Frontal cortex (tissue), 4 donors: ENCODE measurements at places on chromosomes 16 and 17. TPM values are rescaled to one million over a fixed set of nuclear protein-coding genes. Genes with fewer than 3 reads are reported as not detected.
A peak's percentile ranks its signal among the peaks of the same experiment; 100 is the strongest.

Gene RAB37
- 0.82 TPM for total RNA-seq

GRCh38 chr17:48100160-48100559, 1.1 kb downstream of the CBX1 start:
- DNase-seq, result no peak

DNA sequence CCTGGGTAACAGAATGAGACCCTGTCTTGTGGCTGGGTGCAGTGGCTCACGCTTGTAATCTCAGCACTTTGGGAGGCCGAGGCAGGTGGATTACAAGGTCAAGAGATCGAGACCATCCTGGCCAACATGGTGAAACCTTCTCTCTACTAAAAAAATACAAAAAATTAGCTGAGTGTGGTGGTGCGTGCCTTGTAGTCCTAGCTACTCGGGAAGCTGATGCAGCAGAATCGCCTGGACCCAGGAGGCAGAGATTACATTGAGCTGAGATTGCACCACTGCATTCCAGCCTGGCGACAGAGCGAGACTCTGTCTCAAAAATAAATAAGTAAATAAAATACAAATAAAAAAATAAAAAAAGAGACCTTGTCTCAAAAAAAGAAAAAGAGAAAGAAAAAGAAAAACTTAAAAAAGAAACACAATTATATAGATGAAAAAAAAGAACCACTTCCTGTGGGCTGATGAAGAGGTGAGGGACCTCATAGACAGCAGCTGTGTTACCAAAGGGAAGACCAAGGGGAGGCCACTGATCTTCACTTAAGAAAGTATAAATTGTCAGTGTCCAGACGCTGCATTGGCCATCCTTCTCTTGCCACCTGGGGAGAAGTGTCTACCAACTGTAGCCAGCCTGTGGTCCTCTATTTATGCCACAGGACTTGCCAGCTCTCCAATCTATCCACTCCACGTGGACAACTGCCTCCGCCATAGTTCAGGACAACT, 24.4 kb upstream of the SMG1 start:
- DNase-seq, result no peak

Gene PRSS33
- total RNA-seq, result not detected

Gene RBFOX1
- total RNA-seq, result 79.5 TPM

GRCh38 chr17:16211590-16211989, 3.7 kb downstream of the NCOR1 start:
- no peak for DNase-seq

Gene SLC5A11
- total RNA-seq, result not detected

DNA sequence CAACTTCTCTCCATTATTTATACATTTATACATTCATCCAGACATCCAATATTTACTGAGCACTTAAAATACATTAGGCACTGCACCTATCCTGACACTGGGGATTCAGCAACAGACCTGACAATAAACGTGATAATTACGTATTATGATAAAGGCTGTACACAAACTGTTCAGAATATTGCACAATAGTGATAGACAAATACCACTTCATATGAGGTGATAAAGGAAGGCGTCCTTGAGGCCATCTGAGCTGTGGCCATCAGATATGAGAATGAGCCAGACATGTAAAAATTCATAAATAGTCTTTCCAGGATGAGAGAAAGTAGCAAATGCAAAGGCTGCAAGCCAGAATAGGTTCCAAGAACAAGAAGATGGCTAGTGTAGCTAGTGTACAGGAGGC, 8.6 kb downstream of the USP32 start:
- no peak for DNase-seq

Gene PARD6A
- total RNA-seq, result 9.4 TPM

DNA sequence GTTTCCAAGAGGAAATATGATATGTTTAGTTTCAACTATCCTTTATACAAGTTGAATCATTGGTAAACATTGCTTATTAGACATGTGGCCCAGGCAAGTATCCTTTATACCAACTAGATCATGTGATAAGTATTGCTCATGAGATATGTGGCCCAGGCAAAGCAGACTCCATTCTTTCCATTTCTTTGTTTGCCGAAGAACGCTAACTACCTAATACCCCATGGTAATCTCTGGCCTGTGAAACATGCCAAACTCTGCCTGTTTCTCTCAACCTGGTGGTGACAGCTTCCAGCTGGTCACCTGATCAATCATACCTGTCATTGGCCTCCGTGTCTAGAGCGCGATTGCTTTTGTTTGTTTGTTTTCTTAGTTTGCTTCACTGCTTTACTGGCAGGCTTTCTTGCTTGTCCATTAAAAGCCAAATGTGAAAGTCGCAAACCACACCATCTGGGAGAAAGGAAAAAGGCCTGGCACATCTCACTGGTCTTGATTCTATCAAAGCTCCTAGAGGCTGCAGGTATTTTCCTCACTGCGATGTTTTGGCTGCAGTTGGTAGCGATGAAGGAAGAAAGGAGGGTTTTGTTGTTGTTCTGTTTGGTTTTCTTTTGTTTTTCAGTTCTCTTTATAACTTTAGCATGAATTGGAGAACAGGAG, 686.2 kb downstream of the KCNJ2 start:
- no peak for DNase-seq

GRCh38 chr16:70523743-70524398, at the start of gene SF3B3:
SF3B3 (plus strand) TSS chr16:70523816; CDS start chr16:70526657, 2,841 bp downstream.
- DNase-seq, result peak; percentile 60

DNA sequence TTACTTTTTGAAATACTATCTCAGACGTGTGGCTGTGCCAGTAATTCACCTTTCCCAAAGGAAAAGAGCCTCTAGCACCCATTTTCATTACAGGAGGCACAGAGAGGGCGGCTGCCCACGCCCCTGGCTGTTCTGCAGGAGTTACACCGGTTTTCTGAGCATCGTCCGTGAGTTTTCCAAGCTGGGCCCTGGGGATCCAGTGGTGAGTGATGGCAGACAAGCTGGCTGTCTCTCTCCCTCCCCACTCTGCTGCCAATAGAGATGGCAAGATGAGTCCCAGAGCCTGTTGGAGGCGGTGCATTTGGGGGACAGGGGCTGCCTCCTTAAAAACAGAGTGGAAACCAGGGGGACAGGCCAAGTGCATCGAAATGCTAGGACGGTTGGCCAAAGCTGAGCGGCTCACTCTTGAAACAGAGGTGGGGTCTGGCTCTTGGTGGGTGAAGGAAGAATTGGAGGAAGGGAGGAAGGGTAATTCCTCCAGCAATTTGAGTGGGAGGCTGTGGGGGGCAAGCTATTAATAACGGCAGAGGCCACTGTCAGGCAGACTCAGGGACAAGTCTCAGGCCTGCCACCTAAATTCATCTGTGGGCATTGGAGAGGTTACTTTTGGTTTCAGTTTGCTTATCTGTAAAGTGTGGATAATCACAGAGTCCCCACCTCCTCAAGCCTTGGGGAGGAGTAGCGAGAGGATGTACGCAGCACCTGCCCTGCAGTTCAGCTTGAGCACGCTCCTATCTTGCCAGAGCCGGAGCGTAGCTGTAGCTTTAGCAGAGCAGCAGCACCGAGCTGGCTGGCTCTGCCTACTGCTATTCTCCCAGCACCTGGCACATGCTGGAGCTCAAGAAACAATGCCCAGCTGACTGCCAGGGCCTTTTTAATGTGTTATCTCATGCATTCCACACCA, 7.5 kb upstream of the NOS2 start:
- no peak for DNase-seq

DNA sequence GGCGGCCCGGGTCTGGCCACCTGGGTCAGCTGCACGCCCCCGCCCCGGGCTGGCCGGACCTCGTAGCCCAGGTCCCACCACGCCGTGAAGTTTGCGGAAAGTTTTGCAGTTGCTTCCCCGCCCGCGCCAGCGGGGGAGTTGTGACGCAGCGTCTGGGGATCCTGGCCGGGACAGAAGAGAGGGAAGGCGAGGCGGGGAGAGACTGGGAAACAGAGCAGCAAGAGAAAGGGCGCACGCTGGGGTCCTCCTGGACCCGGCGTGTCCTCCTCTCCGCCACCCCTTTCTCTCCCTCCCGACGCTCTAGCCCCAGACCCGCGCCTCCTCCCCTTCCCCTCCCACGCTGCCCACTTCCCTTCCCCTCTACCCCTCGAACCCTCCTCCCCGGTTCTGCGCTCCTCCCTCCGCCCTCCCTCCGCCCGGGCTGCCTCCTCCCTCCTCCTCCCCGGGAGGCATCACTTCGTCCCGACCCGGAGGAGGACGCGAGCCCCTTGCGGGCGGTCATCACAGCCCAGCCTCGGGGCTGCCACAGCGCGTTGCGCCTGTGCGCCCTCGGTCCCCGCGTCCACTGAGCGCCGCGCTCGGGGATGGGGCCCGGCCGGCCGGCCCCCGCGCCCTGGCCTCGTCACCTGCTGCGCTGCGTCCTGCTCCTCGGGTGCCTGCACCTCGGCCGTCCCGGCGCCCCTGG, at the start of gene MRC2:
TSS of gene MRC2 (plus strand) at position 452 of the 685 bp plus-strand sequence. CDS start at position 585, 133 bp downstream.
- DNase-seq, result peak; percentile 54

GRCh38 chr17:80594431-80595269, 50.0 kb downstream of the RPTOR start:
- DNase-seq, result no peak

GRCh38 chr17:5182597-5183409, 8.9 kb downstream of the ZNF594 start:
- no peak for DNase-seq

DNA sequence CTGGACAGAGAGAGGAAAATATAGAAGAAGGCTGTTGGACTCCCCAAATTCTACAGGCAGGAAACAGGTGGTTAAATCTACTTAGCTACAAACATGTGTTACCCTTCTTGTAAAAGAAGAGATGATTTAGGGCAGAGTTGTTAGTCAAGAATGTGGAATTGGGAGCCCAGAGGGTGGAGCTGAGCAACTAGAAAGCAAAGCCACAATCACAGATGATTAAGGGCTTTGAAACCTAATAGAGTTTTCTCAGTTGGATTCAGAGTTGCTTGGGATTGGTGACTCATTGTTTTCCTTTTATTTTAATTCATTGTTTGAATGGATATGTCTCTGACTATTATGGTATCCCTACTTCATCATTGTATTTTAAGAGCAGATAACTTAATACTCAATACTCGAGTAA, 6.2 kb downstream of the ACSM5 start:
- DNase-seq, result no peak

GRCh38 chr17:8455665-8456209, 20.1 kb downstream of the NDEL1 start:
- DNase-seq, result no peak

DNA sequence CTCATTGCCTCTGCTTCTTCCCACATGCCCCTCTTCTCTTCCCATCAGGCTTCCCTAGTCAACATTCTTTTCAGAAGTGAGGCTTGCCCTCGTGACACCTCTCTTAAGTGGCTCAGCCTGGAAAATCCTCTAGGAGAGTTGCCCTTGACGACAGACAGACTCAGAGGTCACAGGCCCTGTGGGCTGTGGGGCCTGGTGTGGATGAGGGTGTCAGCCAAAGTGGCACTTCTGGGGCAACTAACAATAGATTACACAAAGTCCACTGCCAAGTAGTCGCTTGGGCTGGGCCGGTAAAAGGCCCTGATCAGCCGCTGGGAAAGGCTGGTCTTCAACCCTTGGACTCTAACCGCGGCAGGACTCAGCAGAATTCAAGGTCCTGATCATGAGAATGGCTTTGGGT, 33.7 kb upstream of the METTL16 start:
- no peak for DNase-seq

DNA sequence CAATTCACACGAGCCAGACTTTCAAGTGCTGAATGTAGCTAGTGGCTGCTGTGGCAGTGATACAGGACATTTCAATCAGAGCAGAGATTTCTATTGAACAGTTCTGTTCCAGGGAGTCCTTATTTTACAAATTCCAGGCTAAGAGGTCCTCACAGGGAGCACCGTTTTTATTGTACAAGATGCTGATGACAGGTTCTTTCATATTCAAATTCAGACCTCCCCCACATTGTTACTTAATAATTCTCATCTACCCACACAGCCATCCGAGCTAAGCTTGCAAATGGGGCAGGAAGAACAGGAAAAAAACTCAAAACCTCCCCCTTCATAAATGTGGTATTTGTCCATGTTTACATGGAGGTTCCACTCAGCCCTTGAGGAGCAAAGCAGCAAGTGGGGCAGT, 9.8 kb downstream of the GABARAPL2 start:
- DNase-seq, result no peak

DNA sequence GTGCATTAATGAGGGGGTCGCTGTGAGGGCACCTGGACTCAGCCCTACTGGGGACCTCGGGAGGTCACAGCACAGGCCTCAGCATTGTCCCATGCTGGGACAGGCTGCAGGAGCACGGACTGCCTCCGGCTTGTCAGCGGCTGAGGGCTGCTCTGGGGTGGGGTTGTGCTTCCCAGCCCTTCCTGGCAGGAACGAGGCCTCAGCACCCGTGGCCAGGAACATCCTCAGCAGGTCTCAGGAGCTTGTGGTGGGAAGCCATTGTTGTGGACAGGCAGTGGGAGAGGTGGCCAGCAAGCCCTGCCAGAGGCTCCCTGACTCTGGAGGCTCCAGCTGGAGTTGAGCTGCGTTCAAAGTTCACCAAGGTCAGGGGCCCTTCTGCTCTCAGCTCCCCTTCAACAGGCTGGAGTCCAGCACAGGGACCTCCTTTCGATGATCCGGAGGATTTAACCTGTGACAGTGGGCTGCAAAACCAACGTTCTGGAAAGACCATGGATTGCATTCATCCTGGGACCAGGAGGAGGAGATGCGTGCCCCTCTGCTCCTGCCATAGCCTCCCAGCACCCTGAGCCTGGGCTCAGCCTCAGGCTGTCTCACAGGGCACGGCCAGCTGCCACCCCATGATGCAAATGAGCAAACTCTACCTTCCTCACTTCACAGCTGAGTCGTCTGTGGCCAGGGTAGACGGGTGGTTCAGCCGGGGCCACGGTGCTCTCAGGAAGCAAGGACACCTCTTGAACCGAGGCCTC, 32.6 kb downstream of the FOXL1 start:
- no peak for DNase-seq

GRCh38 chr17:11825572-11826209, 171.6 kb downstream of the ZNF18 start:
- DNase-seq, result no peak

Gene SOX8
- total RNA-seq, result 22.8 TPM

Gene TP53TG3F
- not detected for total RNA-seq

Gene GALR2
- not detected for total RNA-seq

Gene PYY
- not detected for total RNA-seq

Gene WFDC1
- total RNA-seq, result 0.82 TPM

Gene HAS3
- 4.9 TPM for total RNA-seq

Gene ARL4D
- 39.5 TPM for total RNA-seq

Gene SPATA22
- total RNA-seq, result 3.7 TPM

Gene KCNH6
- total RNA-seq, result not detected

DNA sequence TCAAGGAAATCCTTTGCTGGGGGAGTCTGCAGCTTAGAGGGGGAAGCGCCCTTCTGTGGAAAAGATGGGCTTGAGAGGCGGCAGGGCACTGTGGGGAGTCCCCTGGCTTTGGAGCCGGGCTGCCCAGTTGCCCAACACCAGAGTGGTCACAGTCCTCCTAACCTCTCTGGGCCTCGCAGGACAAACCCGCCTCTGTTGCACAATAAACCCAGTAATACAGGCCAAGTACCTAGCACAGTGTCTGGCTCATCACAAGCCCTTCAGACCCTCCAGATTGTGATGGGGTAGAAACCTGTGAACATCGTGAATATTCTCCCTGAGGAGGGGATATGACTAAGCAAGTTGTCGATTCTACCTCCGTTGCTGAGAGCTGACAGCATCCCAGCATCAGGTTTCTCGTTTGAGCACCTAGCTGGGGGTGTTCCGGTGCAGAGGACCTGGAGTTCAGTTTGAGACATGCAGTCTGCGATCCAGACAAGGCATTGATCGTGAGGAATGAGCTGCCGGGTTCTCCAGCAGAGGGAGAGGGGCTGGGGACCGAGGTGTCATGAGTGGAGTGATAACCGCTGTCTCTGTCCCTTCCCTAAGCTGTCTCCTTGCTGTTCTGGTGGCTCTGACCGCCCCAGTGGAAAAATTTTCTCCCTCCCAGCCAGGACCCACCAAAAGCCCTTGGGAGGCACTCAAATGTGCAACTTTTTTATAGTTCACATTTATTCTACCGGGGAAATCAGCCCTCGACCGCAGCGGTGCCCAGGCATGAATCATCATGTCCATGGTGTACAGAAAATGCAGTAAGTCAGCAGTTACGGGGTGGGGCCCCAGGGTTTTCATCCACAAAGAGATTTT, 161.9 kb downstream of the WSCD1 start:
- no peak for DNase-seq
